ENCODE measurements at places on chromosomes 16 and 17. TPM values are rescaled to one million over a fixed set of nuclear protein-coding genes. Genes with fewer than 3 reads are reported as not detected.

- no peak for DNase-seq
Observed at GRCh38 chr16:9555051-9555450, 463.6 kb downstream of the HAPSTR1 start.

GRCh38 chr17:38728290-38728831, 1.8 kb upstream of the CISD3 start:
- DNase-seq = peak; percentile 93

DNA sequence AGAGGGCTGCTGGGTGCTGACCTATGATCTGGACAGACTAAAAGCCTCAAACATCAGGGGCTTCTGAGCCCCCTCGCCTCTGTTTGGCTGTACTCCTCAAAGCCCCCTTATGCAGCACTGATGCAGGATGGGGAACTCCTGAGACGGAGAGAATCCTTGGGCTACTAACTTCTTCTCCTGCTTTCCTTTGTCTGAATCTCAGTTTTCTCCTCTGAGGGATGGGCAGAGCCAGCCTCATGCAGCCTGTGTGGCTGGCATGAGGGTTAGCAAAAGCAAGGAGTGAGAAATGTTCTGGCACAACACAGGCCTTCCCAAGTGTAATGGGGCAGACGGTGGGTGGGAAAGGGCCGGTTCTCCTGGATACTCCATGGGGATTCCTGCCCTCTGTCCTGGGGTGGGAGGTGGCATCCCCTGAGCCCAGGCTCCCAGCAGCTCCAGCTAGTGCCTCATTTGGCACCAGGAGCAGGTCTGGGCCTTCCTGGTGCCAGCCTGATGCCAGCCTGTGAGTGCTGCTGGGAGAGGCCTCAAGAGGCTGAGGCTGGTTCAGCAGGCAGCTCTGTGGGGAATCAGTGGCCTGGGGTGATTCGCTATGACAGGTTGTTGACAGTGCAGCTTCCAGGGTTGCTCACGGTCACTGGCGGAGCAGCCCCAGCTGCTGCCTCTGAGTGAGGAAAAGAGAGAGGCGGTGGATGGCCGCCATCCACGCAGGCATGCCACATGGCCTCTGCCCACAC, 4.0 kb upstream of the BRD7 start:
- no peak for DNase-seq

DNA sequence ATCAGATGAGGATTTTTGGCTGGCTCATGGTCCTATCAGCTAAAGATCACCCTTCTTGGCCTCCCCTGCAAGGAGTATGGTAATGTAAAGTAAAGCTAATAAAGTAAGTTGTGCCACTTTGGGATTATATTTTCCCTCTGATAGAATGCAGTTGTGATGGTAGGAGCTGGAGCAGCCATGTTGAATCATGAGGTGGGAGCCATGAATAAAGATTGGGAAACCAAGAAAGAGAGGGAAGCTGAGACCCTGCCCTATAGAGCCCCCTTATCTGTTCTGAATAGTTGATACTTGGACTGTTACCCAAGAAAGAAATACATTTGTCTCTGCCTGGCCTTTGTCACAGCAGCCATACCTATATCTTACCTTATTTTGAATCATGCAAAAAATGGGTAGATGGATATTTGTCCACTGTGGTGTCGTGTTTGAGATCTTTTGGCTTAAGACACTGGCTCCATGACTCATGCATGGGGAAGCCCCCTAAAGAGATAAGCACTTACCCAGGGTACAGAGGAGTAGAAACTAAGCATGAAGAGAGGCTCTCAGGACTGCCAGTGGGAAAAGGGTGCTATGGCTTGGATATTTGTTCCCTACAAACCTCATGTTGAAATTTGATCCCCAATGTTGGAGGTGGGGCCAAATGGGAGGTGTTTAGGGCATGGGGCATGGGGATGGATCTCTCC, 17.7 kb upstream of the TVP23A start:
- DNase-seq = no peak

- no peak for DNase-seq
Observed at GRCh38 chr16:2477327-2477726, 2.4 kb downstream of the TBC1D24 start.

DNA sequence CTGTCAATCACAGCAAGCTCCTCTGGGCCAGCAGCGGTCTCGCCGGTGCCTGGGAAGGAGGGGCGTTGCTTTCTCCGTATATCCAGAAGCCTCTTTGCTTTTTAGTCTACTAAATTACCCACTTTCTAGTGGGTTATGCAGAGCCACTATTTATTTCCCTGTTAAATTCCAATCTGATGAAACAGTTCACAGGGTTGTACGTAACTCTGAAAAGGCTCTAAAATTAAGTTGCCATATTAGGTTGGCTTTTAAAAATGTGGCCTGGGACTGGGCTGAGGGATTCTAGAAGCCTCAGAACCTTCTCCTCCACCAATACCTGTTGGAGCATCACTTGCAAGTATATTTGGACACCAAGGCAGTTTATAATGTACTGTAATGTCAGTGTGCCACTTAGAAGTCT, 27.2 kb downstream of the MARCHF10 start:
- no peak for DNase-seq

DNA sequence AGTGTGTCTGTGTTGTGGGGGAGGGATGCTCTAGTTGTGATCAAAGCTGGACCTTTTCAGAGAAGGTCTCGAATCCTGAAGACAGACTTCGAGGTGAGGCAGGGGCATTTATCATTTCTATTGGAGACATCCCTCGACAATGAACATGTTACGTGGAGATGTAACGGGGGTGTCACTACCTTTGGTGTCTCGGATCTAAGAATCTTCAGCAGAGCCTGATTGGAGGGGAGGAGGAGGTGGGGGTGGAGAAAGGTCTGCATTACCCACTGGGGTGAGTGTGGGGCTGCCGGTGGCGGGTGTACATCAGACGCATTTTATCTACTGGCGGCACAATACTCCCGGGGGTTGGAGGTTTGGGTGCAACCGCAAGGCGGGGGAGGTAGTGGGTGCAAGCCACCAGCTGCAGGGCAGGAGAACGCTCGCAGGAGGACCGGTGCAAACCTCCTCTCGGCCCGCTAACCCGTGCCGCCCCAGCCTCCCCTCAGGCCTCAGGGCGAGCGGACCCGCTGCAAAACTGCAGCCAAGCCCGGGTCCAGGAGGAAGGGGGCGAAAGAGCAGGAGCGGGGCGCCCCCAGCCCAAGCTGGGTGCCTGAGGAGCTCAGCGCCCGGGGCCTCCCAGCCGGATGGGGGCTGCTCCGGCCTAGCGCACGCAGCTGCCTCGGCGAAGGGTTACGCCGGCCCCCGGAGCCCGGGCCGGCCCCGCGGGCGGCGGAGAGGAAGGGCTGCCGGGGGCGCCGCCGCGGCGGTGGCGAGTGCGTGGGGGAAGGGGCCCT, 735 bp downstream of the ZNF652 start:
- DNase-seq = peak; percentile 78

- peak; percentile 8 for DNase-seq
Observed at GRCh38 chr16:72099377-72099818, 5.8 kb downstream of the DHX38 start.

- DNase-seq = peak; percentile 74
Observed at GRCh38 chr16:27174007-27174406, 29.3 kb upstream of the KDM8 start.

GRCh38 chr16:21284414-21284813, 6.3 kb upstream of the CRYM start:
- DNase-seq = no peak

GRCh38 chr17:47720754-47721533, 12.1 kb upstream of the TBX21 start:
- peak; percentile 66 for DNase-seq

- DNase-seq = no peak
Observed at GRCh38 chr16:58218786-58219185, 20.9 kb upstream of the CSNK2A2 start.

DNA sequence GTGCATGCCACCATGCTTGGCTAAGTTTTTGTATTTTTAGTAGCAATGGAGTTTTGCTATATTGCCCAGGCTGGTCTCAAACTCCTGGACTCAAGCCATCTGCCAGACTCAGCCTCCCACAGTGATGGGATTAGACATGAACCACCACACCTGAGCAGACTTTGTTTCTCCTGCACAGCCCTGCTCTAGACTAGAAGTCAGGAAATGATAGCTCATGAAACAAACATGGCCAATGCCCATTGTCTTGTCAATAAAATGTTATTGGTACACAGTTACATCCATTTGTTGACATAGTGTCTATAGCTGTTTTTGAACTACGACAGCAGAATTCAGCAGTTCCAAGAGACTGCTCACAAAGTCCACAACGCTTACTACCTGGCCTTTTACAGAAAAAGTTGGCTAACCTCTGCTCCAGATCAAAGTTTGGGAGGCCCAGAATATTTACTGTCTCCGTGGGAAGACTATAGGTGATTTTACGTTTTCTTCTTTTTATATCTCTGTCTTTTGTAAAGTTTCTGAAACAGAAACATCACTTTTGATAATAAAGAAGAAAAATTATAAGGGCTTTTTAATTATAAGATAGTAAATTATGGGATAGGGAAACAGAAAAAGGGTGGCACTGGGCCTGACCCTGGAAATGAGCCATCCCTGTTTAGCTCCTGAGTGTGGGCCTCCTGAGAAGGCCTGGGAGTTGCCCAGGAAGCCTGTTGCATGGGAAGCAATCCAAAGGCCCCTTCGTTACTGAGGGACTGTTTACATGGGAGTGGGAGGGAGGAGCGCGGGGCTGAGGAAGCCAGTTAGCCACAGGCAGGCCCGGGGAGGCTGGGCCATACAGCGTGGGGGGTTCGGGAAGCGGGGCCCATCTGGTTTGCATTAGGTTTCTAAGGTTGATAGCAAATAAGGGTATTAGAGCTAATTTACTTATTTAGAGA, 201.5 kb downstream of the IRF8 start:
- DNase-seq = no peak

GRCh38 chr16:77322757-77323156, 112.1 kb downstream of the ADAMTS18 start:
- no peak for DNase-seq

- peak; percentile 98 for DNase-seq
Observed at GRCh38 chr16:4766875-4767628, at the start of gene ZNF500. Gene ZNF500, minus strand, starts transcription at chr16:4767162. Its CDS starts 1,184 bp downstream, at chr16:4765978.

GRCh38 chr16:81158964-81159363, 62.8 kb upstream of the GCSH start:
- DNase-seq = no peak

DNA sequence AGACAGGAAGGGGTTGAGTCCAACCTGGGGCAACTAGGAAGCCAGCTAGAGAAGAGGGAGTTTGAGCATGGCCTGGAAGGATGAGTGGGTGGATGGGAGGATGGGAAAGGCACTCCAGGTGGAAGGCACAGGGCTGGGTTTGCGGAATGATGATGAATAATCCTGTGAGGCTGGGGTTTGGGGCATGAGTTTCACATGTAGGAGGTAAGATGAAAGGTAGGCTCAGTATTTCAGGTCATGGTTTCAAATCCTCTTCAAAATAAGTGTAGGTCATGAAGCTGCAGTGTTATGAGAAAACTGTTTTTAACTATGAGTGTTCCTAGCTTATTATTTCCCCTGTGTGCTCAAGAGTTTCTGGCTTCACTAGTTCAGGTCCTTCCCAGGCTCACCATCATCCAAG, 130.3 kb downstream of the SKAP1 start:
- DNase-seq = no peak

GRCh38 chr16:14125000-14125681, 54.0 kb downstream of the MRTFB start:
- DNase-seq = no peak

- no peak for DNase-seq
Observed at GRCh38 chr16:69306031-69306430, 5.1 kb upstream of the VPS4A start.

- no peak for DNase-seq
Observed at GRCh38 chr16:22645868-22646267, 135.2 kb downstream of the NPIPB5 start.

- DNase-seq = no peak
Observed at GRCh38 chr16:9741776-9742175, 440.5 kb downstream of the GRIN2A start.

- DNase-seq = no peak
Observed at GRCh38 chr17:13871261-13871660, 198.0 kb upstream of the COX10 start.

DNA sequence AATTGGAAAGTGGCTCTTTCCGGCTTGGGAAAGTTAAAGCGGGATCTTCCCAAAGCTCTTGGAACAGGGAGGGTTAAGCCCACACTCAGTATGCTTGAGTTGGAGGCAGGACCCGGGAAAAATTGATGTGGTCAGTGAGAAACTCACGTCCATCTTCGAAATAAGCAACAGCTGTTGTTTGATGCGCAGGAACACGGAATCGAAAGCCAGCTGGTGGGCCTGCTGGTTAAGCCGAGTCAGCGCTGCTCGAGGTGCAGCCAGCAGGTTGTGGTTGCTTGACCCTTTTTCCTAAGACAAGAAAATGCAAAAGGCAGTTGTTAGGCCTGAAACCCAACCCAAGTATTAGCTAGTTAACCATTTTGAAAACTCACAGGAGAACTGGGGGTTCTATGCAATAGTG, 49.4 kb downstream of the COG7 start:
- no peak for DNase-seq

- DNase-seq = peak; percentile 47
Observed at GRCh38 chr16:57534881-57535658, 1.3 kb downstream of the CCDC102A start.

DNA sequence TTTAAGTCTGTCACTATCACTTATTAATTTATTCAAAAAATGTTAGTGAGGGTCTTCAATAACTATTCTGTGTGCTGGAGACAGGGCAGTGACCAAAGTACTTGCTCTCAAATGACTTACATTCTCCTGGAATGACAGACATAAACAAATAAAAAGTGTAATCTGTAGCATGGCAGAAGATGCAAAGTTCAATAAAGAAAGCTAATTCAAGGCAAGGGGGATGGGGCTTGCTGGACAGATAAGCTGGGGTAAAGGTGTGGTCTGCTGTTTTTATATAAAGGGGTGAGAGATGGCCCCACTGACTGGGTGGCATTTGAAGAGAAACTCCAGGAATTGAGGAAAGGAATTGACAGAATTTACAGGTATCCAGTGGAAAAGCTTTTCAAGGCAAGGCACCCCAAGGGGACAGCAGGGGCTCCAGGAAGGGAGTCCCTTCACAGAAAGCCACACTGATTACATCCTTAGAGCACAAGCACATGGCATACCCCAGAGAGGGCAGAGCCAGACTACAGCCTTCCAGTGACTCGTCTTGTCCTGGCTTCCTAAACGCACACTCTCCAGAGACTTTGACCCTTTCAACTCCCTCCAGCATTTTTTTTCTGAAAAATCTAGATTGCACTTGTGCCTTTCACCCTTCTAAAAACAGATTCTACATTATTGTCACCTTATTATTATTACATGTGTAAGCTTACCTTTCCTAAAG, 123.7 kb upstream of the HS3ST3A1 start:
- no peak for DNase-seq

GRCh38 chr17:77246110-77247047, 105.6 kb downstream of the SEC14L1 start:
- no peak for DNase-seq

Gene SGCA
- total RNA-seq = not detected

Gene SAMD14
- total RNA-seq = 0.31 TPM

Gene AXIN2
- total RNA-seq = 15.8 TPM

Gene TMC7
- not detected for total RNA-seq

Gene SHCBP1
- 0.52 TPM for total RNA-seq

Gene CASKIN1
- total RNA-seq = 0.08 TPM

Gene KRT17
- not detected for total RNA-seq

Gene PYDC1
- total RNA-seq = not detected

Gene TEX14
- total RNA-seq = 1.3 TPM

Gene LITAFD
- not detected for total RNA-seq

Measured in CD8-positive, alpha-beta T cell (primary cell).